ENCODE measurements at places on chromosomes 4 and X. TPM values are rescaled to one million over a fixed set of nuclear protein-coding genes. Genes with fewer than 3 reads are reported as not detected.
A peak's percentile ranks its signal among the peaks of the same experiment; 100 is the strongest.

DNA sequence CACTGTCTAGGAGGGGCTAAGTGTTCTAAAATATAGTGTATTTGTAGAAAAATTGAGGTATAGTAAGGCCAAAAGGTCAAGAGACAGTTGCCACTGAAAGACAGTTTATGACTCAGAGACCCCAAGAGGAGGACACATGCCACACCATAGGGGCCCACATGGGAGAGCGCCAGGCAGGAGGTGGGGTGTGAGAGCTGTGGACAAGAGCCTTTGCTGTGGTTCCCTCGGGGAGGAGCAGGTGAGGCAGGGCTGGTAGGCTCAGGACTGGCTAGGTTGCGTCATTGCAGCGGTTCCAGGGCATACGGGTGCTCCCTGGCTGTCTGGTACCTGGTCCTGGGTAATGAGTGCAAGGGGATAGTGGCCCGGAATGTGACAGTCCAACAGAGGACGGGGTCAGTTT is 37.6 kb downstream of the CCNQ start:
- H3K27me3 ChIP-seq, result no peaks in the 10 kb centered on the region
- H3K27ac ChIP-seq, result no peak overlapping the region
- no peak overlapping the region for H3K4me3 ChIP-seq
- no peaks in the 10 kb centered on the region for H3K4me1 ChIP-seq
- no peaks in the 10 kb centered on the region for H3K36me3 ChIP-seq

The ALAS2 gene
- not detected for total RNA-seq

The HPGDS gene
- total RNA-seq, result 0.15 TPM

- H3K4me1 ChIP-seq, result no peaks in the 10 kb centered on the region
- no peak overlapping the region for H3K4me3 ChIP-seq
- DNase-seq, result no peak
- H3K36me3 ChIP-seq, result no peaks in the 10 kb centered on the region
- H3K27me3 ChIP-seq, result peaks cover 6% of the 10 kb centered on the region
Measured at GRCh38 chr4:123327346-123327745, 69.2 kb upstream of the SPRY1 start.

DNA sequence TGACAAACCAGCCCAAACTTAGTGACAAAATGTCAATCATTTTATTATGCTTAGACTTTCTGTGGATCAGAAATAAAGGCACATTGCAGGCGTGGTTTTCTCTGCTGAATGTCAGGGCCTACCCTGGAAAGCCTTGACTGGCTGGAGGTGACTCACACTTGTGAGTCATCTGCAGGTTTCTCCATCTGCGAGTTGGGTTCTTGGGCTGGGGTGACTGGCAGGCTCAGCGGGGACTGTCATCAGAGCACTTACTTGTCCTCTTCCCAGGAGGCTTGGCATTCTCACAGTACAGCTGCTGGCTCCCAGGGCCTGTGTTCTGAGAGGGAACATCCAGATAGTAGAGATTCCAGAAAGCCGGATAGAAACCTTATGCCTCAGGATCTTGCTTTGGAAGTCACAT is 153.8 kb upstream of the AGA start:
- no peaks in the 10 kb centered on the region for H3K4me1 ChIP-seq
- no peaks in the 10 kb centered on the region for H3K27me3 ChIP-seq
- peak; percentile 13 for DNase-seq
- H3K36me3 ChIP-seq, result no peaks in the 10 kb centered on the region

The ASMT gene
- not detected for total RNA-seq

DNA sequence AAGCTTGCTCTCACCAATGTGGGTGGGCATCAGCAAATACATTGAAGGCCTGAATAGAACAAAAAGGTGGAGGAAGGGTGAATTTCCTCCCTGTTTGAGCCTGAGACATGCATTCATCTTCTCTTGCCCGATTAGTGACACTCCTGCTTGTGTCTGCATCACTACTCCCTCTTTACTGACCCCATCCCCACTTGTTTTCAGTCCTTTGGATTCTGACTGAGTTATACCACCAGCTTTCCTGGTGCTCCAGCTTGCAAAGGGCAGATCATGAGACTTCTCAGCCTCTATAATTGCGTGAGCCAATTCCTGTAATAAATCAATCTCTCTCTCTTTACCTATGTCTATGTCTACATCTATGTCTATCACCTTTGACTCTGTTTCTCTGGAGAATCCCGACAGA is 47.4 kb upstream of the DYNLT3 start:
- no peaks in the 10 kb centered on the region for H3K36me3 ChIP-seq
- no peak overlapping the region for H3K27ac ChIP-seq
- H3K4me1 ChIP-seq, result no peaks in the 10 kb centered on the region
- H3K27me3 ChIP-seq, result peaks cover 2% of the 10 kb centered on the region
- H3K4me3 ChIP-seq, result no peak overlapping the region

The MAGEC2 gene
- not detected for total RNA-seq

- no peak overlapping the region for H3K27ac ChIP-seq
- H3K4me1 ChIP-seq, result no peaks in the 10 kb centered on the region
- no peaks in the 10 kb centered on the region for H3K36me3 ChIP-seq
Measured at GRCh38 chr4:114626196-114626595, 27.6 kb downstream of the UGT8 start.

DNA sequence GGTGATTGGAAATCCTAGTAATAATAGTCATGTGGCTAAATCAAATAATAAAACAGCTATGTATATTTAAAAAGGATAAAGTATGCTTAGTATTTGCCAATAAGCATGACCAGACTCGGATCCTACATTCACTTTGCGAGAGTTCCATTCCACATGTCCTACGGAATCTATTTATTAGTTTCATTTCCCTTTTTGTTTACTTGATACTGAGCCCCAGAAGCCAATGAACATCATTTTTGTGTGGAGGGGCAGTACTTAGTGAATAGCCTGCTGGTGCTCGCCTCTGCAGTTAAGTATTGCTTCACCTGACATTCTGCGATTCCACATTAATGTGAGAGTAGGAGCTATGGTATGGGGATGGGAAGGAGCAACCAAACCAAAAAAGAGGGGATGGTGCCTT is 58.5 kb upstream of the NAP1L5 start:
- peaks cover 2% of the 10 kb centered on the region for H3K27me3 ChIP-seq
- no peak overlapping the region for H3K4me3 ChIP-seq
- no peak overlapping the region for H3K27ac ChIP-seq
- H3K36me3 ChIP-seq, result peaks cover 9% of the 10 kb centered on the region

GRCh38 chr4:165293927-165294649 is 33.4 kb upstream of the MSMO1 start:
- H3K36me3 ChIP-seq, result peaks cover 47% of the 10 kb centered on the region
- H3K4me3 ChIP-seq, result no peak overlapping the region
- peak overlapping the region; percentile 83 for H3K27ac ChIP-seq
- H3K4me1 ChIP-seq, result peaks cover 27% of the 10 kb centered on the region
- H3K27me3 ChIP-seq, result no peaks in the 10 kb centered on the region
- DNase-seq, result no peak

- H3K27me3 ChIP-seq, result peaks cover 2% of the 10 kb centered on the region
- no peak overlapping the region for H3K4me3 ChIP-seq
- H3K4me1 ChIP-seq, result no peaks in the 10 kb centered on the region
- no peaks in the 10 kb centered on the region for H3K36me3 ChIP-seq
- no peak for DNase-seq
Measured at GRCh38 chr4:123579961-123580360, 183.4 kb downstream of the SPRY1 start.

GRCh38 chrX:101619364-101619763 is 1.6 kb upstream of the ARMCX6 start:
- no peak for DNase-seq
- H3K36me3 ChIP-seq, result peaks cover 12% of the 10 kb centered on the region
- H3K27ac ChIP-seq, result no peak overlapping the region

DNA sequence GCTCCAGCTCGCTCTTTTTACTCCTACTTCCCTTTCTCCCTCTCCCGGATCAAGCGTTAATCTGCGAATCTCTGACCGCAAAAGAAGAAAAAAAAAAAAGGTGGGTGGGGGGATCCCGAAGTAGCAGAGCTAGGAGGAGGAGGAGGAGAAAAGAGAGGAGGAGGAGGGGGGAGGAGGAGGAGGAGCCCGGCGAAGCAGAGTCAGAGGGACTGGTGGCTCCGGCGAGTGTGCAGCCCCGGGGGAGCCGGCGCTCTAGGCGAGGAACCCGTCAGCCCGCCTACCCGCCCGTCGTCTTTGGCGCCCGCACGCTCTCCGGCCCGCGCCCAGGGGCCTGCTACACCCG is at the start of gene NHSL2:
TSS of gene NHSL2 (plus strand) at position 203 of the 343 bp plus-strand sequence.
- no peak for DNase-seq
- H3K27ac ChIP-seq, result no peak within 1 kb of the TSS
- H3K4me3 ChIP-seq, result peak within 1 kb of the TSS; percentile 25

DNA sequence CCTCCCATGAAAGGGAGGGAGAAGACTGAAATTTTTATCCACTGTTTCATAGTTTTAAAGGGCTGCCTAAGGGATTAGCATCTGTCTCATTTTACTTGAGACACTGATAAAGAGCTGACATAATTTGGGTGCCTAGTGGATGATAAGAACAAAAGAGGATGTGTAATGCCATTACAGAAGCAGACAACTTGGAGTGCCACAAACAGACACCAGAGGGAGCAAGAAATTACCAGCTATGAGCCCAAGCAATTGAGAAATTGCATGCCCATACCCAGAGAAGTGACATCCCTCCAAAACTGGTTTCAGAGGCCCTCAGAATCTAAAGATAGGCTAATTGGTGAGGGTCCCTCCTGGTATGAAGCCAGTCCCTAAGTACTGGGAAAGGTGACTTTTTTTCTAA is 38.5 kb upstream of the POU3F4 start:
- H3K36me3 ChIP-seq, result no peaks in the 10 kb centered on the region
- H3K4me3 ChIP-seq, result no peak overlapping the region
- no peaks in the 10 kb centered on the region for H3K4me1 ChIP-seq

GRCh38 chr4:6343939-6344408 is 74.3 kb downstream of the WFS1 start:
- H3K27ac ChIP-seq, result no peak overlapping the region
- H3K36me3 ChIP-seq, result no peaks in the 10 kb centered on the region
- no peak for DNase-seq
- peaks cover 7% of the 10 kb centered on the region for H3K4me1 ChIP-seq
- H3K4me3 ChIP-seq, result no peak overlapping the region

The MAGEA8 gene
- not detected for total RNA-seq

DNA sequence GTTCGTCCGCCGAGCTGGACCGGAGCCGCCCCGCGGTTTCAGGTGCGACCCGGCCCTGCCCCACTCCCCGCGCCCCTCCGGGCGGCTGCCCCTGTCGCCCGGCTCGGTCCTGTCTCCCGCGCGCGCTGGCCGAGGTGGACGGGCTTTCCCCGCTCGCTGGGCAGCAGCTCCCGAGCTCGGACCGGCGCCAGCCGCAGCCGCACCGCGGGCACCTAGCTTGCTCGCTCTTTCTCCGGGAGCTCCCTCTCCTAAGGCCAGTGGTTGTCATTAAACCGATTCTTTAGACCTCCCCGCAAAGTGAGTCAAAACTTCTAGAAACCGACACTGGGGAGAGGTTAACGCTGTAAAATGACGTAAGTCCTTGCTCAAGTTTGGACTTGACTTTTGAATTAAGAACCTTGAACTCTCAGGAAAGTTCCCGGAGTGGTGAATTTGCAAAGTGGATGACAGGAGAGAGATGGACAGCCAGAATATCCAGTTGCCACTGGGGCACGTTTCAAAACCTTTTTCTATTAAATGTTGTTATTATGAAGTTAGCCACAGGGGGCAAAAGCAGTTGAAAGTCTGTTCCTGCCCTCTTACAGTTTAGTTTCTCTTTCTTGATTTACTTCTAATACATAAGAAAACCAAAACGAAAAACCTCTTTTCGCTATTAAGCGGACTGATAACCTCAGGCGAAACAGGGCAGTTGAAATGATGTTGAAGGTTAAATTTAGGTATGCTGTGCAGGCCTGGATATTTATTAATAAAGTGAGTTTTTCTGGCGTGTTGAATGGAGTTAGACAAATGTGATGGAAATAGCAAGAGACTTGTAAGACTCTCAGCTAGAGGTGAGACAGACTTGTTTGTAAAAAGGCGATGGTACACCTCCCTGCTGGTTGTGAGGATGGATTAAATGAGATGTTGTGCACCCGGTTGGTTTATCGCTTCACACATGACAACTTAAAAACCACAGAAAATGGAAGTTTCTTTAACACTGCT is 847 bp downstream of the PI4K2B start:
- peak overlapping the region; percentile 87 for H3K4me3 ChIP-seq
- peaks cover 45% of the 10 kb centered on the region for H3K4me1 ChIP-seq
- peak overlapping the region; percentile 94 for H3K27ac ChIP-seq
- peak; percentile 60 for DNase-seq
- H3K36me3 ChIP-seq, result peaks cover 57% of the 10 kb centered on the region

DNA sequence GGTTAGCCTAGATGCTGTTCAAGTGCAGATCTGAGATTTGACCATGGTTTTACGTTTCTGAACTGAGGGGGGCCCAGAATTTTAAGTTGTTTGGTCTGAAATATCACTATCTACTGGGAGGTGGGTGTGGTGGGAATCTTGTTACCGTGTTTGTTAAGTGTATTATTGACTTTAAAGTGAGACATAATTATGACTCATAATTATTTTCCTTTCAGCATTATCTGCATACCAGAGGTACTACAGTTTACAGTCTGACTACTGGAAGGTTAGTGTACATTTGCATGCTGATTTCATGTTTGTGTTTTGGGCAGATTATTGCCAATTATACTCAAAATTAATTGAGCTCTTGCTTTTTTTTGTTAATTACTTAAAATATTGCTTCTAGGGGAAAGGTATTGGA is 101.5 kb downstream of the KDM6A start:
- no peak for DNase-seq
- no peak overlapping the region for H3K27ac ChIP-seq
- H3K36me3 ChIP-seq, result peaks cover 43% of the 10 kb centered on the region
- H3K4me1 ChIP-seq, result peaks cover 2% of the 10 kb centered on the region
- no peaks in the 10 kb centered on the region for H3K27me3 ChIP-seq

DNA sequence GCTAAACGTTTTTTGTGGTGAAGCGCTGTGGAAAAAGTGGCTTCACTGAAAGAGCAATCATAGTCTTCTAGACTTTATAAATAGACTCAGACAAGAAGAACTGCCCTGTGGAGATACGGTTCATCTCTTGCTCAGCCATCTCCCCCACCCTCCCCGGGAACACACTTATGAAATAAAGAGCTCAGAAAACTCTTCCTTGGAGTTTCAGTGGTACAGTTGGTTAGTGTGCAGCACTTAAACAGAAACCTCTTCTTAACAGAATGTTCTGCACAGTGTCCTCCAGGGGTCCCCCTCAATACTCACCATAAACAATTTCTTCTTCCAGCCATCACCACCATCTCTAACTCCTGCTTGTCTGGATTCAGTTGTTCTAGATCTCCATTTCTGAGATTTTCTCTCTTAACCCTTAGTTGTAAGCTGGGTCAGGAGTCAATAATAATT is 313.0 kb downstream of the ARHGAP10 start:
- H3K27ac ChIP-seq, result no peak overlapping the region
- H3K4me3 ChIP-seq, result no peak overlapping the region
- H3K4me1 ChIP-seq, result peaks cover 25% of the 10 kb centered on the region
- H3K36me3 ChIP-seq, result peaks cover 15% of the 10 kb centered on the region
- DNase-seq, result peak; percentile 27
- no peaks in the 10 kb centered on the region for H3K27me3 ChIP-seq

The TXLNG gene
- 12.2 TPM for total RNA-seq

- peaks cover 13% of the 10 kb centered on the region for H3K4me1 ChIP-seq
- no peak for DNase-seq
- H3K27me3 ChIP-seq, result no peaks in the 10 kb centered on the region
- no peaks in the 10 kb centered on the region for H3K36me3 ChIP-seq
Measured at GRCh38 chrX:39955625-39956024, 142.1 kb downstream of the BCOR start.

All from activated CD4-positive, alpha-beta T cell treated with anti-CD3 and anti-CD28 coated beads, Interleukin-2, amount 10 ng/mL, durations not matched to agents 7 days and 5 days (primary cell).